ENCODE measurements at places on chromosomes 13 and 19.

GRCh38 chr13:59099182-59099974 lies 1064.3 kb downstream of the DIAPH3 start:
- no peak for DNase-seq

DNA sequence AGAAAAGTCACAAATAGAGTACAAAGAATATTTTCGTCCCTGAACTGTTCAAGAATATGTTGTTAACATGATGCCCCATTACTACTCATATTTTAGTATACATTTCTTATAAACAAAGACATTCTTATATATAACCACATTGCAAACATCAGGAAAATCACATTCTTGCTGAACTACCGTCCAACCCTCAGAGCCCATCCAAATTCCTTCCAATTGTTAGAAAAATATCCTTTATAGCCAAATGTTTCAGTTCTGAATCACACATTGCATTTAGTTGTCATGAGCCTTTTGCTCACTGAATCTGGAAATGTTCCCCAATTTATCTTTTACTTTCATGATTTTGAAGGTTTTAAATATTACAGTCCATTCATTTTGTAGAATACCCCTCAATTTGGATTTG lies 467.8 kb upstream of the ARGLU1 start:
- DNase-seq = no peak

DNA sequence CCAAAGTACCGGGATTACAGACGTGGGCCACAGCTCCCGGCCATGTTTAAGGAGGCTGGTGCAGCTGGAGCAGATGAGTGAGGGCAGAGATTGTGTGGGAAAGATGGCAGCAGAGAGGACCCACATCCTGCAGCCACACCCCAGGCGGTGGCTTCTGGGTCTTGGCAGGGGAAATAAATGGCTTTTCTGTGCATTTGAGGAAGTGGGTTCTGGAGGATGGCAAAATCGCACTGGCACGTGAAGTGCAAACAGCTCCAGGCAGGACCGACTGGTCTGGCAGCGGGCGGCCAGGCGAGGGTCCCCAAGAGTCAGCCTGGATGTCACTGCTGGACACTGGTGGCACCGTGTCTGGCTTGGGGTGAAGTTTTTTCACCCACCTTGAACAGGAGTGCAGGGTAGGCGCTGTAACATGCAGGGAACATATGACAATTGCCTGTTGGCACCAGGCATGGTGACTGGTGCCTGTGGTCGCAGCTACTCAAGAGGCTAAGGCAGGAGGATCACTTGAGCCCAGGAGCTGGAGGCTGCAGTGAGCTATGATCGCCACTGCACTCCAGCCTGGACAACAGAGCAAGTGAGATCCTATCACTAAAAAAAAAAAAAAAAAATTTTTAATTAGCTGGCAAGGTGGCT lies 8.4 kb downstream of the B3GNT3 start:
- no peak for DNase-seq

GRCh38 chr19:45218426-45218825 lies 26.8 kb downstream of the EXOC3L2 start:
- DNase-seq = no peak

DNA sequence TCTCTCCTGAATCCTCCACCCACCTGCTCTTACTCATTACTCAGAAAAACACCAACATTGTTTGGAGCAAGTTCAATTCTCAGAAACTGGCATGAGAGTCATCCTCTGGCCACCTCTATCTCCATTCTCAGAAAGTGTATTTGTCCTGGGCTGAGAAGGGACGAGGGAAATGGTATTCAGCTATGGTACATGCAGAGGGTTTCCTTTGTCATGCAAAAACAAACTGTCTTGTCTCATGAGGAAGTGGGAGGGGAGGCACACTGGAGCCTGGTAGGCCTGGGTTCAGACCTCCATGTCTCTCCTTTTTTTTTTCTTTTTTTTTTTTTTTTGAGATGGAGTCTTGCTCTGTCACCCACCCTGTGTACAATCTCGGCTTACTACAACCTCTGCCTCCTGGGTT lies 31.9 kb upstream of the LILRA2 start:
- DNase-seq = no peak

- peak; percentile 40 for DNase-seq
Measured at GRCh38 chr13:74288361-74288911, 154.2 kb upstream of the KLF12 start.

GRCh38 chr13:93244918-93245280 lies 18.3 kb downstream of the GPC6 start:
- no peak for DNase-seq

DNA sequence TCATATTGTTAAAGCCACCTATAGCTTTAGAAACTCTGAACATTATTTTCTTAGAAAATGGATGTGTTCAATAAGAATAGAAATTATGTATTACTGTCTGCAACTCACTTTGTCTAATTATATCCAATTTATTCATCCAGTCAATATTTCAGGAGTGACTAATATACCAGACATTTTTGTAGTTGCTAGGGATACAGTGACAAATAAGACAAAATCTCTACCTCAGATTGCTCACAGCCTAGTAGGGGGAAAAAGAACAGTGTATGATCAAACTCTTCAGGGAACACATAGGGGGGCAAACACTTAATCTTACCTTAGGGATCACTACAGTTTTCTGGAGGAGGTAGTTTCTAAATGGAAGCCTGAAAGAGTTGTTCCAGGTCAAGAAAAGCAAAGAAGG lies 8.6 kb downstream of the BRCA2 start:
- DNase-seq = no peak

DNA sequence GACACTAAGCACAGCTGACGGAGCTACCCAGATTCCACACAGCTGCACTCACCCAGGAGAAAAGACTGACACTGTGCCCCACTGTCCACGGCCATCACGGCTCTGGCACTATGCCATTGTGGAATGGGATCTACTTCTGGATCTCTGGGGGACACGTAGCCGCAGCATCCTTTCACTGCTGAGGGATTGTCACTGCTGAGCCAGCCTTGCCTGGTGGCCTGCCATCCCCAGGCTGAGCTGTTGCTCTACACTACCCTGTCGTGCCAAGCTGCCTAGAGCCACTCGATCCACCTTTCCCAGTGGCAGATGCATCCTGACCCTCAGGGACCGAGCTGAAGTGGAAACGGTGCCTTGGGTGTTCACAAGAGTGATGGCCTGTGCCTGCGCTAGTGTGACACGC lies 5.0 kb upstream of the LILRB5 start:
- DNase-seq = no peak

GRCh38 chr19:49465371-49465770 lies 8.6 kb upstream of the FLT3LG start:
- no peak for DNase-seq

DNA sequence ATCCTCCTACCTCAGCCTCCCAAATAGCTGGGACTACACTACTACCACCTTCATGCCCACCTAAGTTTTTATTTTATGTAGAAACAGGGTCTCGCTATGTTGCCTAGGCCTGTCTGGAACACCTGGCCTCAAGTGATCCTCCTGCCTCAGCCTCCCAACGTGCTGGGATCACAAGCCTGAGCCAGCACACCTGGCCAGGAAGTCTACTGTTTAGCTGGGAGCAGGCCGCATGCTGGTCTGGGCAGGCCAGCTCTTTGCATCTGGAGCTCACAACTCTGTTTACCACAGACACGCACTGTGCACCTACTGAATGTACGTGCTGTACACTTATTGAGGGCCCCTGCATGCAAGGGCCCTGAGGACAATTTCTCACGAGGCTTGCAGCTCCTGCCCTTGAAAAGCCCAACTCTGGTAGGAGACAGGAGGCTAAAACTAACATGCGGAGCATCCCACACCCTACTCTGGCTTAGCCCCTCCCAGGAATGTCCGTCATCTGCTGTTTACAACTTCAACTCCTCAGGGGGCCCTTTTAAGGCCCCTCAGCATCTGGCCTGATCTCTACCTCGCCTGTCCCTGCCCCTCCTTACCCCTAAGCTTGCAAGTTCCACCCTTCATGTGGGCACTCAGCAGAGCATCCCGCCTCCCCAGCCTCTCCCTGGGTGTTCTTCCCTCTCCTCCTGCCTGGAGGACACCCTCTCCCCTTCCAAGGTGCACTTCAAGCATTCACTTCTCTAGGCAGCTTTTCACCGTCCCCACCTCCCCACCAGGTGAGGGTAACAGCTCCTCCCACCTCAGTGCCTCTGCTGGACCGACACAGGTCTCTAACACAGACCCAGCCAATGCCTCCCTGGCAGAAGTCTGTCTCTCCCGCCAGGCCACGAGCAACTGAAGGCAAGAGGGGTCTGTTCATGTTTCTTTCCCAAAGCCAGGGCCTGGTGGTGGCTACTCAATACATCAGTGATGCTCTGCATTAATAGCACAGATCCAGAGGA lies 114.2 kb upstream of the UQCRFS1 start:
- no peak for DNase-seq

DNA sequence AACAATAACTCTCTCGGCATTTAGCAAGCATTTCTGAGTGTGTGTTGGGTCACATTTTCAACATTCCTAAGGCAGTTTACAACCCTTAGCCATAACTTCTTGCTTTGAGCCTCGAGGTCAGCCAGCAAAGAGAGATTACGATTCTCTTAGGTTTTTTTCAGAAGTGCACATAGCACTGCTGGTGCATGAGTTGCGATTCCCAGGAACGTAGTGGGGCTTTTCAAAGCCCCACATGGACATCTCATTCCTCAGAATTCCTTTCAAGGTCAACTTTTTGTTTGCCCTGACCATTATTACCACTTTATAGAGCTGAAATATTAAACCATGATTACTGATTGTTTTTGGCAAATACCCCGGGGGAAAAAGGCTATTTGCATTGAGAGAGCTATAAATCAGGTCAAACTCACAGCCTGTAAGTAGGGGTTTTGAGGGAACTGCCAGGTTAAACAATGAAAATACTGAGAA lies 705.3 kb downstream of the GPC5 start:
- DNase-seq = no peak

GRCh38 chr13:88288326-88288725 lies 617.2 kb downstream of the SLITRK5 start:
- DNase-seq = no peak

GRCh38 chr19:32336259-32337083 lies 8.9 kb upstream of the ZNF507 start:
- DNase-seq = peak; percentile 34

GRCh38 chr19:35935911-35936737 lies at the start of gene LRFN3:
Gene LRFN3 (plus strand): TSS chr19:35936374. CDS start chr19:35939426, 3,052 bp downstream.
- DNase-seq = peak; percentile 66

DNA sequence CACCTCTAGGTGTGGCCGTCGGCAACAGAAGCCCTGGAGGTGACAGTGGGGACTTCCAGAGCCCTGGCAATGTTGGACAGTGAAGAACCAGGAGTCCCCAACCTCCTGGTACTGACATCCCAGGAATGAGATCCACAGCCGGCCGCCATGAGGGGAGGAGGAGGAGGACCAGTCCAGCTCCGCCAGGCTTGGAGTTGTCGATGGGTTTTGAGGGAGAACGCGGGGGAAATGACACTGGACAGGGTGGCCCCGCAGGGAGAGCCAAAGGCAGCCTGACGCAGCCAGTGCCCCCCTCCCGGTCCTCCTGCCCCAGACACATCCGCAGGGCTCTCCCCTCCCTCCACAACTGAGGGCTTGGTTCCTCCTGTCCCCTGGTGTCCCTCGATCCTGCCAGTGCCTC lies 57.9 kb downstream of the SPACA7 start:
- no peak for DNase-seq

- no peak for DNase-seq
Measured at GRCh38 chr13:48252176-48252575, 19.2 kb downstream of the ITM2B start.

DNA sequence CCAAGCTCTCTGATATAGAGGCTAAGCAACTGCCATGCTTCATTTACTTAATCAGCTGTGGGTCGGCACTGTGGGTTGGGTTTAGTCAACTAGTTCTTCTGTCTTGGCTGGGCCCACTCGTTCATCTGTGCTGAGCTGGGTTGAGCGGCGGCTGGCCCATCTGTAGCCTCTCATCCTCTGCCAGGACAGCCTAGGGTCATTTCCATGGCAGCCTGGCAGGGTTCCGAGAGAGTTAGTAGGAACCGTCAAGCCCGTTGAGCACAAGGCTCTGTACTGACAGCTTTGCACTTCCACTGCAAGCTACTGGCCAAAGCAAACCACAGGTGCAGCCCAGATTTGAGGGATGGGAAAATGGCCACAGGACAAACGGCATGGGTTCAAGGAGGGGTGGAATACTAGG lies 6.6 kb upstream of the ZNF835 start:
- no peak for DNase-seq

- DNase-seq = peak; percentile 30
Measured at GRCh38 chr19:55289117-55289796, 5.5 kb downstream of the BRSK1 start.

- DNase-seq = no peak
Measured at GRCh38 chr13:48255954-48256353, 22.9 kb downstream of the ITM2B start.

- no peak for DNase-seq
Measured at GRCh38 chr13:48775285-48775684, 121.6 kb downstream of the CYSLTR2 start.

- DNase-seq = no peak
Measured at GRCh38 chr19:54882758-54883157, 8.7 kb downstream of the FCAR start.

DNA sequence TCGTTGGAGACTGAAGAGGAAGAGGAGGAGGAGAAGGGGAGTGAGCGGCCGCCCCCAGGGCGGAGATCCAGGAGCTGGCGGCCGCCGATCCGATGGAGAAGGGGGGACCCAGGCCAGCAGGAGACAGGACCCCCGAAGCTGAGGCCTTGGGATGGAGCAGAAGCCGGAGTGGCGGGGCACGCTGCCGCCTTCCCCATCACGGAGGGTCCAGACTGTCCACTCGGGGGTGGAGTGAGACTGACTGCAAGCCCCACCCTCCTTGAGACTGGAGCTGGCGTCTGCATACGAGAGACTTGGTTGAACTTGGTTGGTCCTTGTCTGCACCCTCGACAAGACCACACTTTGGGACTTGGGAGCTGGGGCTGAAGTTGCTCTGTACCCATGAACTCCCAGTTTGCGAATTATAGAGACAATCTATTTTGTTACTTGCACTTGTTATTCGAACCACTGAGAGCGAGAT lies 1.8 kb downstream of the GADD45B start:
- peak; percentile 41 for DNase-seq

GRCh38 chr19:2423915-2424685 lies 3.3 kb downstream of the TIMM13 start:
- DNase-seq = no peak

DNA sequence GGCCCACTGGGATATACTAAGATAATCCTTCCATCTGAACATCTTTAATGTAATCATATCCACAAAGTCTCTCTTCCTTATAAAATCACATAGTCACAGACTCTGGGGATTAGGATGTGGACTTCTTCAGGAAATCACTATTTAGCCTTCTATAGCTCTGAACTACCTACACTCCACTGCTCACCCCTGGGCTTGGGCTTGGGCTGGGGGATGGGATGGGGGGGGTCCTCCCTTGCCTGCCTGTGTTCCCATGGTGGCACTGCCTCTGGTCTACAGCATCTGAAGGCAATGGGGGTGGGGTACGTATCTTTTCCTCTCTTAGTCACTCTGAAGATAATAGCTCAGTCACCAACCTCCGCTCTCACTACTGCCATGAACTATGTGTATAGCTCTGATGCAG lies 67.8 kb upstream of the SERTM1 start:
- no peak for DNase-seq
